ENCODE measurements at places on chromosomes 5 and 9.

- DNase-seq, result peak; percentile 87
Observed at GRCh38 chr5:72108202-72109061, 1.2 kb downstream of the MAP1B start.

DNA sequence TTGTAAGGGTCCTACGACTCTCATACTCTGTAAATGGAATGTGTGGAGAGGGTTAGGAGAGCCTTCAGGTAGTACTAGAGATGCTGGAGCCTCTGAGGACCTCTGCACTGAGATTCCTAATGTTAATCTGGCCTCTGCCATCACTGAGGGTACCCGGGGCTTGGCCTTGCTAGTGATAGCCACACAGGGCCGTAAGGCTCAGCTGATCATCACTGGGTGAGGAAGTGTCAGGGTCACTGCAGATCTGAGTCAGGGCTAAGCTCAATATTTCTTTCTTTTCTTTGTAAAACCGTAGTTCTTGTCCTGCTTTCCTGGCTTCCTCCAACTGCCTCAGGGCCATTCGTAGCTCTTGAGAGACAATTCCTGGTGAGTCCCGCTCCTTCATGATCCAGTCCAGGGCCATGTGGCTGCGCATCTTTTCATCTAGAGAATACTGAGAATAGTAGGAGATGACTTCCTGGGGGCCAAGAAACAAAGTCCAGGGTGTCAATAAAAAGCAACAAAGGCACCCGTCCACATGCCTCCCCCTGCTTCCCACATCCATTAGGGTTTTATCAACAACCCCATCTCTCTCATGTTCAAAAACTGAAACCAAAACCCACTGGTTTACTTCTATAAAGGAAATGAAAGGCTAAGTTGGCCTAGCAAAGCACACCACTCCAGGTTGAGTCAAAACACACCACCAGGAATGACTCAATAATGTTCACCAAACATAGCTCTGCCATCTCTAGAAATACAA, 47.7 kb downstream of the LIX1 start:
- peak; percentile 16 for DNase-seq

GRCh38 chr5:57538341-57538955, 55.8 kb upstream of the ACTBL2 start:
- peak; percentile 47 for DNase-seq

DNA sequence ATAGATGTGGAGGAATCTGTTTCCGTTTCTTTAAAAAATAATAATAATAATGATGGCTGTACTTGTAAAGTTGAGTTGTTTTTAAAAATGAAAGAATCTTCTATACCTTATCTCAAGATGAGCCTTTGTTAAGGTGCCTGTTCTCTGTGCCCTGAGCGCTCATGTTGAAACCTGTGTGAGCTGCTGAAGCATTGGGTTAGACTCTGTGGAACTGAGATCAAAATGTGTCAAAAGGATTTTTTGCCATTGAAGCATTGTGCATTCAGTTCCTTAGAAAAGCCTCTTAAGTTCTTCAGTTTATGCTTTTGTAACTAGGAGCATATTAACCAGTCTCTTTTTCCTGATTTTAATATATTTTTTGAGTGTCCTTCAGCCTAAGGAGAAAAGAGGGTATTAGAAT, 67.7 kb downstream of the NUP214 start:
- DNase-seq, result no peak

DNA sequence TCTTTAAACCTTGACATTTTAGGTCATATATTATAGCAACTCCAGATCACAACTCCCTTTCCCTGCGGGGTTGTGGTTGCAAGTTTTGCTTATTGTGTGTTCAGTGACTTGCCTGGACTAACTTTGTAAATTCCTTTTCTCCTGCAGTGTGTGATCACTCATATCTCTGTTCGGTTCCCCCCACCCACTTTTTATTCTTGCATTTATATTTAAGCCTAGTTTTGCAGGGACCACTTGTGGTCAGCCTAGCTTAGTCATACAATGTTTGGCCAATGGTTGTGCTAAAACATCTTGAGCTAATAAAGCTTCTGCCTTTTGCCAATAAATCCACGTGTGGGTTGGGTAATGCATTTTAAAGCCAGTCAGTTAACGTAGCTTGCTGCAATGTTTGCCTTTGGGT, 146.5 kb upstream of the IRX4 start:
- no peak for DNase-seq

- peak; percentile 36 for DNase-seq
Observed at GRCh38 chr9:13443346-13444244, 164.1 kb upstream of the MPDZ start.

DNA sequence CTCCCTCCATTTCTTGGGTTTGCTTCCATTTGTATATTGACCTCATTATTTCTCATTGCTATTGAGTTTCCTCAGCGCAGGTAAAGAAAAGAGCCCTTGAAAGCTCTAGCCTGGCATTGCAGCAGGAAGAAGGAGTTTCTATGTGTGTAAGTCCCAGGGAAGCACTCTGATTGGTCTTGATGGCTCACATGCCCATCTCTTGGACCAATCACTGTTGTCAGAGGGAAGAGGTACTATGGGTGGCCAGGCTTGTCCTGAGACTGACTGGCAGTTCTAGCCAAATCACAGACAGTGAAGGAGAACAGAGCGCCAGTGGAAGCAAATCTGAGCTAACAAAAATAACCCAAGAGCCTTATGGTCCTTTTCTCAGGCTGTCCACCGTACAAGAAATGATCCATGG, 219.0 kb downstream of the PAX5 start:
- DNase-seq, result no peak

DNA sequence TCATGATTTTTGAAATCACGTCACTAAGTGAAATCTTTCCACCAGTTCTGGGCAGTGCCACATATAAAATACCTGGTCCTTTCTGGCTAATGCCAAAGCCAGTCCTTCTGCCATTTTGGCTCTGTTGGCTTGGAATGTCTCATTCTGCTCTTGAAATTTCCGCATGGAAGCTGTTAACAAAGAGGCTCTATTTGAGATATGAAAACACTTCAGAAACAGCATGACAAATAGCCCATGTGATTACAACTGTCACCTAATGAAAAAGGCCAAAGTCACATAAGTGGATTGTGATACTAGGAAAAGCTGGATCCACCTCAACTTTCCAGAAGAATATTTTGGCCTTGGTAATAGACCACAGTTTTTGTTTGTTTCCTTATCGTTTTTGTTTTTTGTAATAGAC, 12.8 kb downstream of the GOLGA1 start:
- no peak for DNase-seq

- no peak for DNase-seq
Observed at GRCh38 chr5:81994679-81995078, 22.9 kb downstream of the ATG10 start.

- no peak for DNase-seq
Observed at GRCh38 chr9:126397056-126397455, 70.4 kb downstream of the MVB12B start.

DNA sequence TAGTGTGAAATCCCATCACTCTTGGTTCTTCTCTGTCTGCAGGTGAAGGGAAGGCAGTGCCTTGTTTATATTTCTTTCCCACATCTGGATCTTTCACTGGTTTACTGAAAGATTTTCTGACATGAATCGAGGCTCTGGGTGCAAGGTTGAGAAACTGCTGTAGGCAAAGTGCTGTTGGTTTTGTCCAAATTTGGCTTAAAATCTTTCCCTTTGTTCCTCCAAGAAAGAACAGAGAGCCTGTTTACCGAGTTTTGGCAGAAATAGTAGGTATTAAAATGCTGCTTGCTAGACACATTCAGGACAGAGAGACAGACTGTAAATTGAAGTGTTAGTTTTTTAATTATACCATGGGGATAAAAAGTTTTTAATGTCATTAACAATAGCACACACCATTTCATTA, 21.5 kb downstream of the SKP2 start:
- DNase-seq, result no peak

- DNase-seq, result no peak
Observed at GRCh38 chr5:38758774-38759600, 86.8 kb upstream of the OSMR start.

DNA sequence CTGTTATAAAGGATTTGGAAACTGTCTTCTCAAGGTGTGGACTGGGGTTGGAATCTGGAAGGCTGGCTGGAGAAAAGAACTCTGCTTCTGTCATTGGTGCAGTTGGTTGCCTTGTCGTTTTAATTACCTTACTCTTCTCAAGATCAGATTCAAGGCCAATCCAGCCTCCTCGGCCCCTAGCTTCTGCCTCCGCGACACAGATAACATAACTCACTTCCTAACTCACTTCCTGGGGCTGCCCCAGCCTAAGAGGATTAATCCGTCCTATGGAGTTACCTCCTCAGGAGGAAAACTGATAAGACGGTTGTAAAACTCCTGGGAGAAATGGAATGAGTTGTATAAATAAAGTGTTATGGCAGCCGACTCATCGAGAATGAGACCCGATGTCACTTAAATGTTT, 389.1 kb upstream of the WWC1 start:
- no peak for DNase-seq

- no peak for DNase-seq
Observed at GRCh38 chr9:110188991-110189390, 19.0 kb downstream of the C9orf152 start.

DNA sequence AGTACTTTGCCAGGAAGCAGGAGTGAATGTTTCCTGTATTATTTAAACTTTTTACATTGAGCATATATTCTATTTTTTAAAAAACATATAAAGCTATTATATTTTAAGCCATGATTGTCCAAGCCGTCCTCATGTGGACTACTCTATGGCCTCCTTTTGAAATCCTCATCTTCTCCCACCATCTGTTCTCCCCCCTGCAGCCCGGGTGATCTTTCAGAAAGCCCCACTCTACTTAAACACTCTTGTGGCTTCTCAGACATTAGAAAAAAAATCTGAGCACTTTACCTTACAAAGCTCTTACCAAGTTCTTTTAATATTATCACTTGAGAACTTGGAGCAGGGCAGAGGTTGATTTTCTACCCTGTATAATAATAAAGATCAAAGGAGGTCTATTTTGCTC, 95.4 kb downstream of the CAVIN4 start:
- no peak for DNase-seq

GRCh38 chr9:77909306-77909705, 122.3 kb downstream of the GNAQ start:
- no peak for DNase-seq

GRCh38 chr5:62395210-62395950, 8.3 kb downstream of the DIMT1 start:
- no peak for DNase-seq
